ENCODE measurements at places on chromosomes 7 and 10.
A peak's percentile ranks its signal among the peaks of the same experiment; 100 is the strongest.

GRCh38 chr10:127909716-127910463 lies 3.0 kb downstream of the PTPRE start:
- DNase-seq, result no peak

DNA sequence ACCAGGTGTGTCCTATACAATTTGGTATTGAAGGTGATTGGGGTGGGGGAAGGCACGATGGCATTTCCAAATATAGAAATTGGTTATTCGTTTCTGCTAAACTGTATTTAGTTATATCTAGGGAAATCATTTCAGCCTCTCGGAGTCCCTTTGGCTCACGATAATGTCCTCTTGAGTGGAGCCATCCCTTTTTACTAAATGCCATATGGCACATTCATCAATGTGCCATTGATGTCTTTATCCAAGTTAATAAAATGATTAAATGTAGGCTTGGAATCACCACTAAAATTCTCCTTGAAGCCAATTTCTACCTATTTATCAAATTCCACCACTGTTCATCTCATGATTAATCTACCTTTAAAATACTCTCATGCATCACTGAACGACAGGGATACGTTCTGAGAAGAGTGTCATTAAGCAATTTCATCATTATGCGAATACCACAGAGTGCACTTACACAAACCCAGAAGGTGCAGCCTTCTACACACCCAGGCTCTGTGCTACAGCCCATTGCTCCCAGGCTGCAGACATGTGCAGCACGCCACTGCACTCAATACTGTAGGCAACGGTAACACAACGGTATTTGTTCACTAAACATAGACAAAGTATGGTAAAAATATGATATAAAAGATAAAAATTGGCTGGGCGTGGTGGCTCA lies 219.2 kb upstream of the C7orf33 start:
- no peak for DNase-seq

DNA sequence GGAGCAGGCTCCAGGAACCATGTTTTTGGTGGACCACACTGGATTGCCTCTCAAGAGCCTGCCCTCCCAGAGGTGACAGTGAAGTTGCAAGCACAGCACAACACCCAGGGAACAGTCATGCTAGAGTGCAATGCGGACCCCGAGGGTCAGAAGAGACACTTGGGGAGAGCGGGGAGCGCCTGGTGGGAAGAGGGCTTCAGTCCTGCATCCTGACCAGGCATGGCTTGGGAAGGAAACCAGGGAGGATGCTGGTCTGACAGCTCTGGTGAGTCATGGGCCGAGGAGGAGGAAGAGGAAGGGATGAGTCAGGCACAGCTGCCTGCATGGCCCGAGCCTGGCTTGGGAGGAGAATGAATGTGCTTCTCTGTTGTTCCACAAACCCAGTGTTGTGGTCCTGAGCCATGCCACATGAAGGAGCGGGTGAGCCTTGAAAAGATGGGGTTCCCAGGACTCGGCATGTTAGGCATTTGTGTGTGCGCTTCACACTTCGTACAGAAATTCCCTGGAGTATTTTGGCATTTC lies 29.5 kb upstream of the ANKRD2 start:
- no peak for DNase-seq

- no peak for DNase-seq
Measured at GRCh38 chr7:4074994-4075393, 607.1 kb upstream of the FOXK1 start.

- peak; percentile 64 for DNase-seq
Measured at GRCh38 chr7:43363035-43363791, 219.7 kb upstream of the STK17A start.

- DNase-seq, result no peak
Measured at GRCh38 chr7:96332325-96332724, 10.4 kb upstream of the SLC25A13 start.

DNA sequence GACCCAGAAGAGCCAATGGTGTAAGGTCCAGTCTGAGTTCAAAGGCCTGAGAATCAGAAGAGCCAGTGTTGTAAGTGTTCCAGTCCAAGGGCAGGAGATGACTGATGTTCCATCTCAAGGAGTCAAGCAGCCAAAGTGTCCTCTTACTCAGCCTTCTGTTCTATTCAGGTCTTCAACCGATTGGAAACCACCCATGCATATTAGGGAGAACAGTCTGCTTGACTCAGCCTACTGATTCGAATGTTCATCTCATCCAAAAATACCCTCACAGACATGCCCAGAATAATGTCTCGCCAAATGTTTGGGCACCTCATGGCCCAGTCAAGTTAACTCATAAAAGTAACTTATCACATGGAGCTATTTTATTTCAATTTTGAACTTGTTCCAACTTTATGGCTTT lies 2.9 kb upstream of the WDFY4 start:
- peak; percentile 54 for DNase-seq

DNA sequence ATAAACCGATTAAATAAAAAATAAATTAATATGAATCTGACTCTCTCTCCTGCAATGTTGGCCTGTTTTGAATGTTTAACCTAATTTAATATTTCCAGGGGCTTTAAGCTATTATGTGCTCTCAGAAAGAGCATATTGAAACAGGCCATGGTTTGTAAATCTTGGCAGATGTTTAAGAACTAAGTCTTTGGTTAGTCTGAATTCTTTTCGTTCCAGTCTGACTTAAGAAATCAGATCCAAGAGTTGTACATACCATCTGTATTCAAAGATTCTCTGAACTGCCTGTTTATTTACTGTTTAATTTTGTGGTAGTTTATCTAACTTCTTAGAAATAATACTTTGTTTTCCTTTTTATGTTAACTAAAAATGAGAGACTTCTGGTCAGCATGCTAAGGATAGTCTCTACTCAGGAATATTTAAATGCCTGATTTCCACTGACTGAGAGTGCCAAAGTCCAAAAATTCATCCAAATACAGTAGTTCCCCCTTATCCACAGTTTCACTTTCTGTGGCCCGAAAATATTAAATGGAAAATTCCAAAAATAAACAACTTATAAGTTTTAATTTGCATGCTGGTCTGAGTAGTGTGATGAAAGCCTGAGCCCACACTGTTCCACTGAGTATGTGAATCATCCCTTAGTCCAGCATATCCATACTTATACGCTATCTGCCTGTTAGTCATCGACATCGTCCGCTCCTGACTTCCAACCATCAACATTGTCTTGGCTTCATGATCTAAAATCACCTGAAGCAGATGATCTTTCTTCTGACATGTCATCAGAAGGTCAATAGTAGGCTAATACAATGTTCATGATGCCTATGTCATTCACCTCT lies 238.1 kb upstream of the CSTF2T start:
- no peak for DNase-seq

GRCh38 chr10:3898821-3899220 lies 113.8 kb upstream of the KLF6 start:
- no peak for DNase-seq
